Tibial artery (tissue), 4 donors: ENCODE measurements at places on chromosomes 6 and 20.

DNA sequence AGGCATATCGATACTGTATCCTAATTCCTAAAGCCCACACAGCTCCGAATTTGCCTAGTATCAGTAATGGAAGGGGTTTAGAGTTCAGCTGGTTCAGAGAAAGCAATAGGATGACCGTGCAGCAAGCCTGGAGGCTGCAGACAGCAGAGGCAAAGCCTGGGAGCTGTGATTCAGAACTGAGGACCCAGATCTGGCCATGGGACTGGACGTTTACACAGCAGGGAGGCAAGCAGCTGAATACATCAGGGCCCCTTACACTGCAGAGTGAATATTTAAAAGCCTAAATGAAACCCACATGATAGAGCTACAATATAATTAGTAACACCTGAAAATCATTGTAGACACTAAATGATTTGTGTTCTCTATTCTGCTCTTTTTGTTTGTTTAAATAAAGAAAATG lies 38.0 kb downstream of the ELOVL2 start:
- no peak for DNase-seq
- H3K4me3 ChIP-seq, result no peak overlapping the region
- H3K36me3 ChIP-seq, result no peaks in the 10 kb centered on the region

DNA sequence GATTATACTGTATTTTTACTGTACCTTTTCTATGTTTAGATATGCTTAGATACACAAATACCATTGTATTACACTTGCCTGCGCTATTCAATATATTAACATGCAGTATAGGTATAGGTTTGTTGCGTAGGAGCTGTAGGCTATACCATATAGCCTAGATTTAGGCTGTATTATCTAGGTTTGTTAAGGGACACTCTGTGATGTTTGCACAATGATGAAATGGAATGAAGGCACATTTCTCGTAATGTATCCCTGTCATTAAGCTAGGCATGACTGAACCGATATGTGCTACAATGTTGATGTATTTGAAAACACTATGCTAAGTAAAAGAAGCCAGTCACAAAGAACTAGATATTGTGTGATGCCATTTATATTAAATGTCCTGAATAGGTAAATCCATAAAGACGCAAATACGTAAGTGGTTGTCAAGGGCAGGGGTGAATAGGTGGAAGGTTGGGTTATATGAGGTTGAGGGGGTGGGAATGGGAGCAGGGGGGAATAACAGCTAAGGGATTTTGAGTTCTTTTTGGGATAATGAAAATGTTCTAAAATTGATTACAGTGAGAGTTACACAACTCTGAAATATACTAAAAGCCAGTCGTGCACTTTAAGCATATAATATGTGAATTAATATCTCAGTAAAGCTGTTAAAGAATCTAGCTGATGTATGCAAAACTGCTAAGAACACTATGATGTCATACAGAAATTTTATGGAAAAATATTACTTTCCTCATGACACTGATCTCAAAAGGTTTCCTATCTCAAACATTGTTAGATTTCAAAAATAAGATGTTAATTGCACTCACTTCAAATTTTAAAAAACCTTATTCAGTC lies 97.4 kb downstream of the NCOA3 start:
- no peak for DNase-seq
- H3K36me3 ChIP-seq, result no peaks in the 10 kb centered on the region
- H3K27me3 ChIP-seq, result no peaks in the 10 kb centered on the region
- no peak overlapping the region for H3K4me3 ChIP-seq
- H3K4me1 ChIP-seq, result peaks cover 21% of the 10 kb centered on the region

DNA sequence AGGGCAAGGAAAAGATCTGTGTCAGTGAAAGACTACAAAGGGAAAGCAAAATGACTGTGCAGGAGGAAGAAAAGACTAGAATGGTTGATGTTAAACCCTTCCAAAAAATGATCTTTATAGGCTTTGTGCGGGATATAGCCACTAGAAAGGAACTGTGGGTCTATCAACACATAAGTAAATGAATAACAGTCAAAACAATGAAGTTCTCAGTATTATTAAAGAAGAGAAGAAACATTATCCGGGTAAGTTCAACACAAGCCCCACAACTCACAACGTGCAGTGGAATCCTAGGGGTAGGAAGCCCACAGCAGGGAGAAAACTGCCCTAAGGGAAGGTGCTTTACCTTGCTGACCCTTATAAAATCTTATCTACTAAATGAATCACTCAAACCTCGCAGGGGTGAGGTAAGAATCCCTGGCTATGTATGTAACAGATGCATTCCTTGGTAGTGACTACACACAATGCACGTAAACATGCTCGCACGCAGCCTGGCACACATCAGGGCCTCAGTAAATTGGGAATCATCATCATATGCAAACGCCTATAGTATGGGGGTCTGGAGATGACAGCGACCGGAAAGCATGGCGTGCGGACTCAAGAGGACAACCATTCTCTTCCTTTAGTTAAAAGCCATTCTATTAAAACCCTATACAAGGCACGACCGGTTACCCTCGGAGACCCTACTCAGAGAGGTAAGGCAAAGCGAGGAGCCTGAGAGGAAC lies 11.3 kb downstream of the TFAP2A start:
- no peaks in the 10 kb centered on the region for H3K27me3 ChIP-seq
- DNase-seq, result no peak
- peaks cover 18% of the 10 kb centered on the region for H3K4me1 ChIP-seq
- H3K36me3 ChIP-seq, result no peaks in the 10 kb centered on the region

DNA sequence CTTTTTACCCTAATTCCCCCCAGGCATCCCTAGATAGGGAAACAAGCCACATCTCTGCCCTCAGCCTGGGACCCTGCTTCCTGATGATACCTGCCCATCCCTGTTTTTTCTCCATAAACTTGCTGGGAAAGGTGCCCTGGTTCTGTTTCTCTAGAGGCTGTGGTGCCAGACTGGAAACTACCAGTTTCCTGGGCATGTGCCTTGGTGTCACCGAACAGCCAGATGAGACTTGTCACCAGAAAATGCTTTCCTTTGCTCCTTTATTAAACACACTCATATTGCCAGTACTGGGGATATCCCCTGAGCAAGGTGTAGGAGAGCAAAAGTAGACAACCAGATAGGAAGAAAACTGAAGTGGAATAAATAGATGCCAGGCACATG lies 16.8 kb downstream of the SRSF3 start:
- no peak overlapping the region for H3K27ac ChIP-seq
- no peaks in the 10 kb centered on the region for H3K27me3 ChIP-seq
- H3K4me3 ChIP-seq, result no peak overlapping the region
- peaks cover 38% of the 10 kb centered on the region for H3K4me1 ChIP-seq
- H3K36me3 ChIP-seq, result peaks cover 82% of the 10 kb centered on the region

- no peak for DNase-seq
- H3K4me3 ChIP-seq, result no peak overlapping the region
- no peak overlapping the region for H3K27ac ChIP-seq
- H3K4me1 ChIP-seq, result no peaks in the 10 kb centered on the region
- H3K36me3 ChIP-seq, result no peaks in the 10 kb centered on the region
Observed at GRCh38 chr6:48766349-48766748, 655.4 kb upstream of the PTCHD4 start.

GRCh38 chr6:113009682-113010081 lies 662.6 kb downstream of the RFPL4B start:
- H3K4me1 ChIP-seq, result peaks cover 6% of the 10 kb centered on the region
- DNase-seq, result no peak
- no peak overlapping the region for H3K27ac ChIP-seq
- no peaks in the 10 kb centered on the region for H3K27me3 ChIP-seq
- H3K36me3 ChIP-seq, result no peaks in the 10 kb centered on the region
- H3K4me3 ChIP-seq, result no peak overlapping the region
